Body of pancreas (tissue), 4 donors: ENCODE measurements at places on chromosomes 12 and 14.
A peak's percentile ranks its signal among the peaks of the same experiment; 100 is the strongest.

- DNase-seq, result no peak
Observed at GRCh38 chr12:62436164-62436503, 30.5 kb upstream of the MON2 start.

GRCh38 chr12:44960423-44960822 is 84.3 kb upstream of the NELL2 start:
- no peak for DNase-seq

- no peak for DNase-seq
Observed at GRCh38 chr14:95697764-95698163, 11.5 kb downstream of the TCL1B start.

DNA sequence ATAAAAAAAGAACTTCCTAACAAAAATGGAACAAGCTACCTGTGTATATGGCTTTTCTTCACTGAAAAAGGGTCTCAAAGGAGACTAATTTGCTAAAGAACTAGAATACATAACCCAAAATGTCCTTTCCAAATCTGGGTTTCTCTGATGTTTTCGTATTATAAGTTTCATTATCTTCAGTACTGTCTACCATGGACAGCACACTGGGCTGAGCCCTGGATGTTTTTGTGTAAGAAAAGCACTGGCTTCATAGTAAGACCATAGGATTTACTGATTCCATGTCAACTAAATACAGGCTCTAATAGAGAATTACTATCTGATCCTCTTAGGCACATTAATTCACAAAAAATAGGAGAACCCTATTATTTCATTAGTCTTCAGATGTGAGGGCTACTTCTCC is 94.3 kb upstream of the GPHB5 start:
- no peak for DNase-seq

DNA sequence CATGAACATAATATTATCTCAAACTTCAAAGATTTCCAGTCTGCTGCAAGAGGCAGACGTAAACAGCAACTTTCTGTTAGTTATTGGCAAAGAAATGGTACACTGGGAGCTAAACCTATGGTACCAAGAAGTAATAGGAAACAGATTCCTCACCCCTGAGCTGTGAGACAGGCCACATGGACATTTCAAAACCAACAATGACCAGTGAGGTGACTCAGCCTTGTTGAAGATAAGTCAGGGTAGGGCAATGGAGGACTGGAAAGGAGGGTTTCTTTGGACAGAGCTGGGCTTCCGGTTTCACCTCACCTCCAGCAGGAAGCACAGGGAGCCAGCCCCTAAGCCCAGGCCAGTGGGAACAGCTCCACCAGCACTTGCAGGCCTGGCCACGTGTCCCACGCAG is 1320.5 kb downstream of the AACS start:
- DNase-seq, result peak; percentile 50

- no peak for DNase-seq
Observed at GRCh38 chr12:43579206-43579605, 27.2 kb upstream of the ADAMTS20 start.

DNA sequence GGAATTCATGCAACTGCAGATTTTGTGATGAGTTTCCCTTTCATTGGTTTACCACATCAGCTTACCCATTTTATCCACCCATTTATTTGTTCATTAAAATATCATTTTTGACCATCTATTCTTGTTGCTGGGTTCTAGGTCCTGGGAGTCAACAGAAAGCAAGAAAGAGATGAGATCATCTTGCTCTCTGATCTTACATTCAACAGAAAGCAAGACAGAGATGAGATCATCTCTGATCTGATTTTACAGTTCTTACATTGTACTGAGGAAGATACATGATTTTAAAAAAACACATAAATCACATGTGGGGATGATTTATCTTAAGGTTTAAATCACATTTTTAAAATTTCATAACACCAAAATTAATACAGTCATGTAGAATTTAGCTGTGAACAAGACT is 2.3 kb downstream of the TAS2R46 start:
- no peak for DNase-seq

DNA sequence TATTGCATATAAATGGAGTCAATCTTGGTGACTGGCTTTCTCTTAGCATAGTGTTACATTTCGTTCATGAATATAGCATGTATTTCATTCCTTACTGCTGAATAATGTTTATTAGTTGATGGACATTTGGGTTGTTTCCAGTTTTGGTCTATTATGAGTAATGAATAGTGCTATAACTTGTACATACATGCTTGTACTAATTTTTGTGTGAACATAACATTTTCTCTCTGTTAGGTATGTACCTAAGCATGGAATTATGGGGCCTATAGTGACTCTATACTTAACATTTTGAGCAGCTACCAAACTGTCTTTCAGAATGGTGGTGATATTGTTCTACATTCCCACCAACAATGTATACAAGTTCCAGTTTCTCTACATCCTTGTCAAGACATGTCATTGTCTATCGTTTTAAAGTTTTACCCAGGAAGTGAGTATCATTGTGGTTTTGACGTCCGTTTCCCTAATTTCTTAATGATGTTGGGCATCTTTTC is 23.1 kb downstream of the ATP2A2 start:
- no peak for DNase-seq

DNA sequence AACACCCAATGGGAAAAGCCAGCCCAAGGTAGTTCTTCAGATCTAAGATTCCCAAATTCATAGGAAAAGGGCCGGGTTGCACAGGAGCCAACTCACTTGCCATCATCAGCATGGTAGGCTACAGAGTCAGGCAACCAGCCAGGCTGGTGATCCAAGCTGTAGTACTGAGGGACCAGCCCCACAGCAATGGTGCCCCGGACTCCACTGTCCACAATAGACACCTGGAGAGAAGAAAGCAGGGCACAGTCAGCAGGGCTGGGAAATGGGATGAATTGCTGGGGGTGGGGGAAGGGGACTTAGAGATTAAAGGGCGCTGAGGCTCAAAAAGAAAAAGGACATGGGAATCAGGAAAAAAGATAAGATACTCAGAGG is 4.2 kb downstream of the SPRYD3 start:
- no peak for DNase-seq

DNA sequence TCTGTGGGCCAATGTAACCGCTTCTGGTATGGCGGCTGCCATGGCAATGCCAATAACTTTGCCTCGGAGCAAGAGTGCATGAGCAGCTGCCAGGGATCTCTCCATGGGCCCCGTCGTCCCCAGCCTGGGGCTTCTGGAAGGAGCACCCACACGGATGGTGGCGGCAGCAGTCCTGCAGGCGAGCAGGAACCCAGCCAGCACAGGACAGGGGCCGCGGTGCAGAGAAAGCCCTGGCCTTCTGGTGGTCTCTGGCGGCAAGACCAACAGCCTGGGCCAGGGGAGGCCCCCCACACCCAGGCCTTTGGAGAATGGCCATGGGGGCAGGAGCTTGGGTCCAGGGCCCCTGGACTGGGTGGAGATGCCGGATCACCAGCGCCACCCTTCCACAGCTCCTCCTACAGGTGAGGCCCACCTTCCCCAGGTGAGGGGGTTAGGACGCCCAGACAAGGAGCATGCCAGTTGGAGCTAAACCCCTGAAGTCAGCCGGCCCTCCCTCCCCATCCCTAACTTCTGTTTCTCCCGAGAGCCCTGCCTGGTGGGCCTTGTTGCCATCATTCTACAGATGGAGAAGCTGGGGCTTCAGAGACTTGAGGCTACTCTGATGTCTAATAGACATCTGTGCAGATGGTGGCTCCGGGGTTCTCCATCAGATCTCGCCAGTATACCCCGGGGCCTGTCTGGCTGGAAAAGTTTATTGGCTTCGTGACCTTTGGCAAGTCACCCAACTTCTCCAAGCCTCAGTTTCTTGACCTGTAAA is 25.3 kb downstream of the PAPLN start:
- no peak for DNase-seq

- no peak for DNase-seq
Observed at GRCh38 chr12:101855976-101856375, 21.4 kb upstream of the DRAM1 start.

GRCh38 chr12:93081810-93082165 is 152.7 kb upstream of the EEA1 start:
- no peak for DNase-seq

DNA sequence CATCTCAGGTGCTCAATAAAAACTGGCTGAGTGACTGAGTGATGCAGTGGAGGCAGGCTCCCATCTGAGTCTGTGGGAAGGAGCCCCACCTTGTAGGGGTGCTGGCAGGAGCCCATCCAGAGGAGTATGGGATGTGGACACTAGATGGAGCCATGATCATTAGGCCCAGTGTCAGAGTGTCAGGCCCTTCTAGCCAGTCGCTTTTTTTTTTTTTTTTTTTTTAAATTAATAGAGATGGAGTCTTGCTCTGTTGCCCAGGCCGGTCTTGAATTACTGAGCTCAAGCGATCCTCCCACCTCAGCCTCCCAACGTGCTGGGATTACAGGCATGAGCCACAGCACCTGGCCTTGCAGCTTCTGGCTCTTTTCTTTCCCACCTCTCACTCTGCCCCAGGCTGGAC is 11.5 kb downstream of the RITA1 start:
- DNase-seq, result peak; percentile 85

GRCh38 chr14:88823968-88824313 is 510 bp upstream of the TTC8 start:
- no peak for DNase-seq

- no peak for DNase-seq
Observed at GRCh38 chr12:82415402-82415801, 57.1 kb downstream of the METTL25 start.

DNA sequence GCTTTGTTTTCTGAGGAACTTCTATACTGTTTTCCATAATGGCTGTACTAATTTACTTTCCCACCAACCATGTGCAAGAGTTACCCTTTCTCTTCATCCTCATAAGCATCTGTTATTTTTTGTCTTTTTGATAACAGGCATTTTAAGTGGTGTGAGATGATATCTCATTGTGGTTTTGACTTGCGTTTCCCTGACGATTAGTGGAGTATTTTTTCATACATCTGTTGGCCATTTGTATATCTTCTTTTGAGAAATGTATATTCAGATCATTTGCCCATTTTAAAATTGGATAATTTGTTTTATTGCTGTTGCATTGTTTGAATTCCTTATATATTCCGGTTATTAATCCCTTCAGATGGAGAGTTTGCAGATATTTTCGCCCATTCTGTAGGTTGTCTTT is 10.2 kb upstream of the HMGA2 start:
- DNase-seq, result no peak

GRCh38 chr12:53868511-53868986 is 70.1 kb upstream of the HOXC13 start:
- DNase-seq, result no peak

GRCh38 chr14:54420478-54421142 is 20.6 kb downstream of the CNIH1 start:
- no peak for DNase-seq

- no peak for DNase-seq
Observed at GRCh38 chr14:103191844-103192243, 68.6 kb downstream of the TNFAIP2 start.

DNA sequence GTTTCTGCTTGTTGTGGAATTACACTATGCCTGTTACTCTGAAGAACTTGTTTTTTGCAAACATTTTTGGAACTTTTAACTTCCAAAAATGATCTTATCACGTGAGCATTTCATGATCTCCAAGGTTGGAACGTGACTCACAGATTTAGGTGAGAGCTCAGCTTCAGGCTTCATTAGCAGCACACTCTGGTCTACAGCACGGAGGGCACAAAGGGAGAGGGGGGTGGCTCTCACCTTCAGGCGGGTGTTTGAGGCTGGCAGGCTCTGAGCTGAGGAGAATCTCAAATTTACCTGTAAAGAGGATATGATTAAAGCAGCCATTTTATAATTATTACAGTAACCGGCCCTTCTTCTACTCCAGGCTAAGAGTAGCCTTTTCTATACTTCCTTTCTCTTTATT is 45.3 kb upstream of the PZP start:
- no peak for DNase-seq

DNA sequence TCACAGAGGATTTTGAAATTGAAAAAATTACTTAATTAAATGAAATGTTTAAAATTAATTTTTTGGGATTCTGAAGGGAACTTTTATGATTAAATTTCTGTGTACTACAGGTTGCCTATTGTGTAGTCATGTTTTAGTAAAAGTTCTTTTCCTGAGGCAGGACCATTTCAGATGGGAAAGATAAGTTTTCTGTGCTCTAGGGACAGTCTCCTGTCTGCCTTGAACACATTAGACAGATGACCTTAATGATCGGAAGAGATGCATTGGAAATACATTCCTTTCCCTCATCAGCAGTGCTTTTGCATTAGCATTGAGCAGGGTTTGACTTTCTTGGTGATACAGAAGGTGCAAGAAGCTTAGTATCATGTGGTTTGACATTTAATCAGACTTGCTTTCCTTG is 28.1 kb downstream of the CRADD start:
- no peak for DNase-seq

GRCh38 chr14:100469632-100470522 is 117.3 kb downstream of the BEGAIN start:
- no peak for DNase-seq

DNA sequence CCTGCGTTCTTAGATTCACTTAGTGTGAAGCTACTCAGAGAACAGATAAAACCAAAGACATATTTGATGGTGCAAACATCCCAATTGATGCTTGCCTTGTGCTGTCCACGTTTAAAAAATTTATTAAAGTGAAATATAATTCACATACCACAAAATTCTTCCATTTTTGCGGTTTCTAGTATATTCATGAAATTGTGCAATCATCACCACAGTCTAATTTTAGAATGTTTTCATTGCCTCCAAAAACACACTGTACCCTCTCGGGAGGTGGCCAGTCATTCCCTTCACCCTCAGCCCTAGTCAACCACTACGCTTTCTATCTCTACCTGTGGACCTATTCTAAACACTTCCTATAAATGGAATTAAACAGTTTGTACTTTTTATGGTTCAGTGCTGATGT is 1109.2 kb downstream of the FLRT2 start:
- DNase-seq, result no peak

GRCh38 chr12:72273499-72273837 is 1.3 kb downstream of the TRHDE start:
- peak; percentile 35 for DNase-seq

GRCh38 chr14:20386276-20386855 is 26.9 kb downstream of the TEP1 start:
- DNase-seq, result no peak

DNA sequence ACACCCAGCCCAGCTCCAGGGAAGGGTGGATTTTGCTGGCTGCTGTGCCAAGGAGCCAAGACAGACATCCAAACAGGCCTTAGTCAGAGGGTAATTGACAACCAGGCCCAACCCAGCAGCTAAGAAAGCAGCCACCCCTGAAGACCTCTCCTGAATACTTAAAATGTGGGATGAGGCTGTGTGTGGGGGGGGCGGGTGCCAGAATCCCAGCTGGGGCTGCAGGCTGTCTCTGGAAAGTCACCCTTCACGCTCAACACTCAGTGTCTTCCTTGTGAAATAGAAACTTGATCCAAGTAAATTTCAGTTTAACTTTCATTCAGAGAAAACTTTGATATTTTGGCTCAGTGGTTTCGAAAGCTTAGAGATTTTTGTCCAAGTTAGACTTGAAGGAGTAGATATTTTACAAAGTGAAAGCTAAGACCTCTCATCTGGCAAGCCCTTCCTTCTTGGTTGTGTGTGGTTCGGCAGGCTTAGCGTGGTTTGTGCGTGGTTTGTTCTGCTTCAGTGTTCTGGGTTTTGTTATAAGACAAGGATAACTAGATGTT is 5.1 kb downstream of the PAPLN start:
- DNase-seq, result no peak

GRCh38 chr12:124028555-124028925 is 55.5 kb downstream of the ZNF664 start:
- DNase-seq, result no peak

GRCh38 chr12:109428037-109428629 is 49.0 kb downstream of the KCTD10 start:
- peak; percentile 81 for DNase-seq
